ENCODE measurements at places on chromosomes 5 and 9.

DNA sequence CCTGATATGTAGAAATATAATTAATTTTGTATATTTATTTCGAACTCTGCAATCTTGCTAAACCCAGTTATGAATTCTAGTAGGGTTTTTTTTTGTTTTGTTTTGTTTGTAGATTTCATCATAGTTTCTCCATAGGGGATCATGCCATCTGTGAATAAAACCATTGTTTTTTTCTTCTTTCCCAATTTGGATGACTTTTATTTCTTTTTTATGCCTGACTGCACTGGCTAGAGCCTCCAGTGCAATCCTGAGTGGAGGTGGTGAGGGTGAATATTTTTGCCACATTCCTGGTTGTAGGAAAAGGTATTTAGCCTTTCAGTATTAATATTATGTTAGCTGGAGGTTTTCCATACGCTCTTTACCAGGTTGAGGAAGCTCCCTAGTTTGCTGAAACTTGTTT is 70.0 kb upstream of the GFPT2 start:
- DNase-seq, result no peak

GRCh38 chr5:127031147-127031862 is 947 bp upstream of the MARCHF3 start:
- no peak for DNase-seq

GRCh38 chr9:95116808-95117204 is 200.7 kb downstream of the FANCC start:
- no peak for DNase-seq

DNA sequence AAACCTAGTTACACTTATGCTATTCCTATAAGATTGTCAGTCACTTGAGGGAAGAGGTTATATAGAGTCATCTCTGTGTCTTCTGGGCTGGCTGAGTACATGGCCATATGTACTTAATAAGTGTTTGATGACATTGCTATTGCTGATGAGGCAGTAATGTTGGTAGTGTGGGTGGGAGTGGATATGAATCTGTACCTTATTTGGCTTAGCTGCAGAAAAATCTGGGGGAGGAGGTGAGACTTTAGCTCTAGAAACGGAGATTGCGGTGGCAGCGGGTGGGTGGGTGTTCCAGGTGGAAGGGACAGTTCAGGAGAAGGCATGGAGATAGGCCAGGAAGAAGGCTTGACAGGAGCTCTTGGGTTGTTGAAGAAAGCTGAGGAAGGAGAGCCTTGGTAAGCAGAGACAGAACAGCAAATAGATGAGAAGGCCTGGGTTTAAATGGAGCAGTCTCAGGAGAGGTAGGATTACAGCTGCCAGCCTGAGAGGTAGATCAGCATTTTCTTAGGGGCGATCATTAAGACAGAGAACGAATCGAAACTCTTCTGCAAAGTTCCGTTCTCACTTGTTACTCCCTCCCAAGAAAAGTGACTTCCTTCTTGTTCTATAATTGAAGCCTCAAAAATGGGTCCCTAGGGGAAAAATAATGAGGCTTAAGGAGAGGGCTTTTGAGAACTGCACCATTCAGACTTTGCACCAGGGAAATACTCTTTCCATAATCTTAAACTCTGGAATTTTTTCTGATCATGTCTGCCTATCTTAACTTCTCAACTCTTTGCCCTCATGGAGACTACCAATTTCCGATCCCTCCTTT is 160.5 kb downstream of the UNC13B start:
- DNase-seq, result no peak

GRCh38 chr5:1010181-1010510 is 1.5 kb downstream of the NKD2 start:
- DNase-seq, result no peak

DNA sequence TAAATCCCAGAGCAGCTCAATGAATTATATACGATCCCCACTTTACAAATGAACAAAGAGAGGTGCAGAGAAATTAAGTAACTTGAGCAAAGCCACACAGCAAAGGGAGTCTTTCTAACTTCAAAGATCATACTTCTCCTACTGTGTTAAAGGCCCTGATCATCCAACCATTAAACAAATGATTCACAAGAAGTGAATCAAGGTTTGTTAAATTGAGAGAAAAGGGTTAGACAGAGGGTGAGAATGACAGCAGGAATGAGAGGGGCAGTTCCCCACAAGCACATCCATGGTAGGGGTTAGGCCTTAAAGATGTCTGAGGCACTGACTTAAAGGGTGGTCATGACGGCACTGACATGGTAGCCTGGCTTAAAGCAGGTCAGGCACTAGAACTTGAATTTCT is 10.7 kb downstream of the IDNK start:
- DNase-seq, result no peak

Data from muscle of arm (tissue), 14 donors.